ENCODE measurements at places on chromosomes 1 and 21.

GRCh38 chr1:229863651-229864545 lies 203.1 kb upstream of the GALNT2 start:
- DNase-seq: peak; percentile 36

DNA sequence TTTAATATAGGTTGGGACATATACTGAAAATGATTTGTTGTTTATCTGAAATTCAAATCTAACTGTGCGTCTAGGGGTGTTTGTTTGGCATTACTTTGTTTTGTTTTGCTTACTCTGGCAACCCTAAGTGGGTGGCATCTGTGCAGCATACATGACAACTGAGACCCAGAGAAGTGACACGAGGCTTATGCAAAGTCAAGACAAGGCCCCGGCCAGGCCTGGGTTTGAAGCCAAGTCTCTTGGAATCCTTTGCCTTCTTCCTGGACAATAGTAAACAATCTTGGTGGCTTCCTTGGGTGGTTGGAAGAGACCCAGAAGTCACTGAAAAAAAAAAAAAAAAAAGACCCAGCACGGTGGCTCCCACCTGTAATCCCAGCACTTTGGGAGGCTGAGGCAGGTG lies 197.6 kb upstream of the TMEM51 start:
- no peak for DNase-seq

GRCh38 chr1:39491146-39491921 lies at the start of gene BMP8A:
BMP8A (plus strand) TSS chr1:39491636; CDS start chr1:39491992, 356 bp downstream.
- DNase-seq: peak; percentile 55

GRCh38 chr1:99964806-99965205 lies 5.0 kb upstream of the SLC35A3 start:
- DNase-seq: no peak

- no peak for DNase-seq
These were observed 89.5 kb downstream of the XCL2 start for GRCh38 chr1:168454211-168454815.

DNA sequence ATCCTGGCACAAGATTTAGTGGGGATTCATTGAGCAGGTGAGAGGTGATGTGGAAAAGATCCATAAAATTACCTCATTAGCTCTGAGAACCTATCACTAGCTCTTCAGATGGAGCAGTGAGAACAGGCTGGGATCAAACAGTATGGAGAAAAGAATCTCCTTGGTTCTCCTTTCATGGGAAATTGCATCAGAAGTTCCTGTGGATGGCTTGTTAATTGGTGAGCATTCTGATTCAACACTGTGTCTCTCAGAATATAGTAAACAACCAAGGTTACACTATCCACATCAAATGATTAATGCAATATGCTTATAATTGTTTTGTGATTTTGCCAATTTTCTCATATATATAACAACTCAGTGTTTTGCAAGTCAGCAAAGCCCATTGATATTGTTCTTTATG lies 8.3 kb upstream of the CD55 start:
- DNase-seq: no peak

DNA sequence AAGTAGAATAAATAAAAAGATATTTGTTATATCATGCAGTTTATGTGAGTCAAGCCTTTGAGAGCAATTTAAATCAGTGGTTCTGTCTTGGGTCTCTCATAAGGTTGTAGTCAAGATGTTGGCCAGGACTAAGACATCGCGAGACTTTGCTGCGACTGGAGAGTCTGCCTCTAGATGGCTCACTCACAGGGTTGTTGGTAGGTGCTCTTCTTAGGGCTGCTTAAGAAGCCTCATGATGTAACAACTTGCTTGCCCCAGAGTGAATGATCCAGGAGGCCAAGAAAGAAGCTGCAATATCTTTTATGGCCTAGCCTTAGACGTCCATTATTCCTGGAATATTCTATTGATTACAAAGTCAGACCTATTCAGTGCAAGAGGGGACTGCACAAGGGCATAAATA lies 73.1 kb upstream of the CACHD1 start:
- DNase-seq: no peak

DNA sequence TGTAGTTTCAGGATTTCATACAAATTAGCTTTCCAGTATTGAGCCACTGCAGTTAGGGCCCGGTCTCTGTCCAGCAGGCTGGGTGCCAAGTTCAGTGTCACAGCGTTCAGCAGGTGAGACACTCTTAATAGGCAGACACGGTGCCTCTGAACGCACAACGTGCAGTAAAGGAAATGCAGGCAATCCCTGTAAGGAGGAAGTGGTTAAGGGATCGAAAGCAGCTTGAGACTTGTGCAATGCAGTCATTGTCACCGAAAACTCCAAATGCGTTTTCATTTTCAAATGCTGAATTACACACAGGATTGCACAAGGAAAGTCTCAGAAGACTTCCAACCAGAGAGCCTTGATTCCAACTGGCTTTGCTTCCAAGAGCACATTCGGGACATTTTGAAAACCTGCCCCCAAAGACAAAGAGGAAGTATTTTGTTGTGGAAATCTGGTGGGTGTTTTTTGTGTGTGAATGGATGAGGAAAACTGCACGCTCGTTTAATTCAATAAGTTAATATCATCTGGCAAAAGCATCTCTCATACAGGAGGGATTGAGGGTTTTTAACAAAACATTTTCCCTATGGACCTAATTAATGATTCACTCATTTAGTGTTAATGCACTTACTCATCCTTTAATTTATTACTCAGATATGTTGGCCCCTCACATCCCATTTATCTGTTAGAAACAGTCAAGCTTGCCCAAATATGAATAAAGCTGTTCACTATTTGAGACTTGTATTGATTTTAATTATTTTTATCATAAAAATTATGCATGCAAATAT lies 61.6 kb downstream of the PTGS2 start:
- DNase-seq: peak; percentile 34

DNA sequence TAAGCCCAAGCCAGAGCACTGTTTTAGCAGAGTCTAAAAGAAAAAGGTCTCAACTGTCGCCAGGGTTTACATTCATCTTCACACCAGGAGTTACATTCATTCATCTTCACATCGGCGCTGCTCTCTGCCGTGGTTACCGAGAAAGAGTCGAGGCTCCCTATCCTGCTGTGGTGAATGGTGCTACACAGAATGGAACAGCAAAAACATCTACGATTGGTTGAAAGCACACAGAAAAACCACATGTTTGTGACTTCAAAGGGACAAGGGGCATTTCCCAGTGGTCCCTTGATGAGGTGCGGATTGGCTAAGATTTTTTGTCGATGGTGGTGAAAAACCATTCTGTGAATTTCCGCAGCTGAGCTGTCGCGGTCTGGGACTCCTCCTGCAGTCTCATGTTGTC lies 231.1 kb downstream of the SIPA1L2 start:
- no peak for DNase-seq

- no peak for DNase-seq
These were observed 22.4 kb upstream of the ZFYVE9 start for GRCh38 chr1:52119301-52120079.

GRCh38 chr1:183687546-183688304 lies 34.6 kb upstream of the APOBEC4 start:
- DNase-seq: no peak

- no peak for DNase-seq
These were observed 226.9 kb downstream of the SETD4 start for GRCh38 chr21:35833388-35833787.
